ENCODE measurements at places on chromosomes 3 and 15. TPM values are rescaled to one million over a fixed set of nuclear protein-coding genes. Genes with fewer than 3 reads are reported as not detected.

PARP15 gene
- total RNA-seq, result not detected

CYFIP1 gene
- 76.2 TPM for total RNA-seq

CPOX gene
- 17.7 TPM for total RNA-seq

HDC gene
- not detected for total RNA-seq

ARHGEF26 gene
- 6.7 TPM for total RNA-seq

FBXW12 gene
- not detected for total RNA-seq

CLDN16 gene
- total RNA-seq, result 0.34 TPM

PRSS50 gene
- total RNA-seq, result not detected

CCDC54 gene
- not detected for total RNA-seq

PARP3 gene
- total RNA-seq, result 9.3 TPM

MUC4 gene
- not detected for total RNA-seq

FGD5 gene
- total RNA-seq, result not detected

PLCB2 gene
- 0.55 TPM for total RNA-seq

GOLGA8T gene
- 1.6 TPM for total RNA-seq

All from A549 treated with ZK216348 at 1 μM for 4 hours (cell line).